ENCODE measurements at places on chromosomes 7 and 10. TPM values are rescaled to one million over a fixed set of nuclear protein-coding genes. Genes with fewer than 3 reads are reported as not detected.
A peak's percentile ranks its signal among the peaks of the same experiment; 100 is the strongest.

DNA sequence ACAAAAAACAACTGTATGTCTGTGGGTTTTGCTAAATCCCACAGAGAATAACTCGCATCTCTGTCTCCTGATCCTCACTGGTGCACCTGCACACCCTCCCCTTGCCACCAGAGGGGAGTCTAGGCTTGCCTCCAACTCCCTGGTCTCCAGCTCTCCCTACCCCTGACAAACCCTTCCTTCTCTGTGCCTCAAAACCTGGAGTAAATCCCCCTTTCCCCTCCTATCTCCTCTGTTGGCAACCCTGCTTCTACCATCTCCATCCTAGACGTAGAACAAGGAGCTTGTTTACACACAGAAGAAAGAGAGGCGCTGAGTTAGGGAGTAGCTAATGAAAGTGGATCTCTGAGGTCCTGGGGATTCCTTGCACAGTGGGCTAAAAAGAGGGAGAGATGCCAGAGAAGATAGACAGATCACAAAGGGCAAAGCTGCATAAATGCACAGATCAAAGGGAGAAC is 6.0 kb downstream of the MBLAC1 start:
- peak; percentile 80 for DNase-seq

DNA sequence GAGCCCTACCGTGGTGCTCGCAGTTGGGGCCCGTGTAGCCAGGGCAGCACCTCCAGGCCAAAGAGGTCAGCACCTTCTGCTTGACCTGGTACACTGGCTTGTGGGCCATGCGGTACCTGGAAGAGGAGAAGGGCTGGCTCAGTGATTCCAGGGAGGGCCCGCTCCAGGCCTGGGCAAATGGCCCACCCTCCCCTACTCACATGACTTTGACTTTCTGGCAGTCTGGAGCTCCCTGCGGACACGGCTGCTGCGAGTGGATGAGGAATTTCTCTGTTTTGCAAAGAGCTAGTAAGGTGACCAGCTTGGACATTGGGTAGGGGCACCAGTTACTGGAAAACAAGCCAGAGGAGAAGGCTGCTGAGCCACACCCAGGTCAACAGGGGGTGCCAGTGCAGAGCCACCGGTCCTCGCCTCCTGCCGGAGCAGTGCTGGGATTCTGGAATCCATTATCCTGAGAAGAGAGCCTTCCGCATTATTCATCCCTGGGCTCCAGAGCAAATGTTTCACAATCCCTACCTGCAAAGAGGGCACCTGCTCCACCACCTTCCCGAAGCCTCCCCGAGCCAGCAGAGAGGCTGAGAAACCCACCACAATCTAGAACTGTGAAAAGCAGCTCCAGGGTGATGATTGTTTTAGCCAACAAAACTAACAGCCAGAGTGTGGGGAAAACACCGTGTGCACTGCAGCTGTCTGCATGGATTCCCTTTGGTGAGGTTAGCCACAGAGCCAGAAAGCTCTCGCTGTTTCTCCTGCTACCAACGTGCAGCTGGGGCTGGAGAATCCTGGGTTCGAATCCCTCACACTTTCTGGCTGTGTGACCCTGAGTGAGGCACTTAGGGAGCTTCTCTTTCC is 11.8 kb downstream of the MMRN2 start:
- no peak for DNase-seq

- DNase-seq, result no peak
Measured at GRCh38 chr10:30637881-30638467, 8.4 kb upstream of the LYZL2 start.

DNA sequence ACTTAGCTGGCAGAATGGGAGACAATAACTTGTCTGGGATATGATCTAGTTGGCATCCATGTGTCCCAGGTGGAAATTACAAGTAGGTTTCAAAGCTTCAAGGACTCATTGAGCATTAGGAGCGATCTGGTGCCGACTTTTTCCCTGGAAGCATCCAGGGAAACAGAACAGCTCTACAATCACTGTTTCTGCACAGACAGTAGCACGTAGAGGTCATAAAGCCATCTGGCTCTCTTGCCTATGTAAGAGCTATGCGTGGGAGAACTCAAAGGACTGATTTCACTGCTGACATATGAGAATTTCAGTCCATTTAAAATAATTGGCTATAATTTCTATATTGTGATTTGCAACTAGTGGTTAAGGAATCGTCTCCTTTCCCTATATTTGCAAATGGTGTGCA is 791.7 kb downstream of the REEP3 start:
- no peak for DNase-seq

DNA sequence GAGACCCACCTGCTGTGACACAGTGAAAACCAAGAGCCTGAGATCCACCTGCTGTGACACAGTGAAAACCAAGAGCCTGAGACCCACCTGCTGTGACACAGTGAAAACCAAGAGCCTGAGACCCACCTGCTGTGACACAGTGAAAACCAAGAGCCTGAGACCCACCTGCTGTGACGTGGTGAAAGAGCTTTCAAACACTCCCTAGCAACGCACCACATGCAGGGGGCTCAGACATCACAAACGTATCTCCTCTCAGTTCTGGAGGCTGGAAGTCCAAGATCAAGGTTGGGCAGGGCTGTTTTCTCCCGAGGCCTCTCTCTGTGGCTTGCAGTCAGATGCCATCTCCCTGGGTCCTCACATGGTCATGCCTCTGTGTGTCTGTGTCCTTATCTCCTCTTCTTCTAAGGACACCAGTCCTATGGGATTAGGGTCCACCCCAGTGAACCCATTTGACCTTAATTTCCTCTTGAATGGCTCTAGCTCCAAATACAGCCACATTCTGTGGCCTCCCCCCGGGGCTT is 43.8 kb downstream of the INSIG1 start:
- no peak for DNase-seq

DNA sequence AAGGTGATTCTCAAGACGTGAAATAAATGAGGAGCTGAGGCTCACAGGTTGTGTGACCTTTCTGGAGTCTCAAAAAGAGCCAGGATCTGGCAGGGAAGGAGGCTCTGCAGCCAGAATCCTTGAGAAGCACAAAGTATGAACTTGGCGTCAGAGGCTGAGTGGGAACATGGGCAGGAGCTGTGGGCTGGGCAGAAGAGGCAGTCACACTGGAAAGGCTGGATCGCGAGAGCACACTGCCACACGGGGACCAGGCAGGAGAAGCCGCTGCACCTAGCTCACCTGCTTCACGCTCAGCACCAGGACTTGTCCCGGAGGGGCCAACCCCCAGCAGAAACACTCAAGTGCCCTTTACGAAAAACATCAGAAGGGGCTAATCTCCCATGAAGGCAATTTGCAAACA is 535.0 kb downstream of the TNS3 start:
- no peak for DNase-seq

DNA sequence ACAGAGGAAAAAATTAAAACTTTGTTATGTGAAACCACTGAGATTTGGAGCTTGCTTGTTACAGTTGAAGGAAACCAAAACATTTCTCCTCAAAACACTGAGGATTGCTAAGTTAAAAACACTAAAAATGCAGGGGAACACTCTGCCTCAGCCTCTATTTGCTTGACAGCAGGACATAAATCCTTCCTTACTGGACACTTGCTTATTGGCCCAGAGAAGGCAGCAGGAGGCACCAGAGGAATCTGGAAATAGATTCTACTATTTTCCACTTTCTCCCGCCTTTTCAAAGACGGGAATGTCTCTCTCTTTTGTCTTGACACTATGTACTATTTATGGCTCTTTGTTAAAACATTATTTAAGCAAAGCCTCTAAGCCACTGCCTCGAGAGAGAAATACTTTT is 67.9 kb downstream of the MTURN start:
- DNase-seq, result no peak

- DNase-seq, result no peak
Measured at GRCh38 chr10:83522881-83523386, 616.4 kb upstream of the GHITM start.

DNA sequence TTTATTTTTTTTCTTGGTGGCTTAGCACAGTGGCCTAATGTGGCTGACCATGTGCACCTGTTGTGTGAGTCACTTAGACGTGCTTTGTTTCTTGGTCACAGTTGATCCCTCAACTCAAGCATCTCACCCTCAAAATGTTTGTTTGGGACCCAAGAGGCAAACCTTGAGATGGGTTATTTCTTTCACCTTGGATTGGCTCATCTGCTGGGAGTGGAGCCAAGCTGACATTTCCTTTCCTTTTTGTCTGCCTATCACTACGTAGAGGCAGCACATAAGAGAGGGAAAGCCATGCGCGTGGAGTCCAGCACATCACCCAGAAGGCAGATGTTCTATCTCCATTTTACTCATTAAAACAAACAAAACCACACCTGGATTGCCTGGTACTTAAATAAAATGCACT is 6.4 kb upstream of the PRKCQ start:
- no peak for DNase-seq

- peak; percentile 65 for DNase-seq
Measured at GRCh38 chr7:35519971-35520809, 174.7 kb downstream of the HERPUD2 start.

- no peak for DNase-seq
Measured at GRCh38 chr10:48993627-48994026, 54.0 kb upstream of the LRRC18 start.

Gene PRTFDC1
- total RNA-seq, result not detected

- DNase-seq, result no peak
Measured at GRCh38 chr10:92800134-92800733, 48.1 kb upstream of the EXOC6 start.

GRCh38 chr10:87519582-87519981 is 14.9 kb downstream of the MINPP1 start:
- no peak for DNase-seq

- DNase-seq, result no peak
Measured at GRCh38 chr7:7699380-7699779, 19.0 kb downstream of the RPA3 start.

DNA sequence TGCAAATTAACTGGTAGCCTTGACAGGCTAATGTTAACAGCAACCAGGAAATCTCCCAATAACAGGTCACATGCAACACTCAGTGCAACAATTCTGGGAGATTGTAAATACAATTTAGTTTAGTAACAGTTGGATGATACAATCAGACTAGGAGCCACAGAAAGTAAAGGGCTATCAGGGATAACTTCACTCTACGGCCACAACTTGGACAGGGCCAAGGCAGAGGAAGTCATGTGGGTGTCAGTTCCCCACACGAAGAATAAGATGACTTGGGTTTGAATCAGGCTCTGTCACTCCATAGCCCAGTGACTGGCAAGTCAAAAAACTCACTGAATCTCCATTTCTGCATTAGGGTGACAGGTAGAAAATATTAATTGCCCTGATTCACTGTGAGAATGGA is 217.3 kb upstream of the CCDC6 start:
- no peak for DNase-seq

DNA sequence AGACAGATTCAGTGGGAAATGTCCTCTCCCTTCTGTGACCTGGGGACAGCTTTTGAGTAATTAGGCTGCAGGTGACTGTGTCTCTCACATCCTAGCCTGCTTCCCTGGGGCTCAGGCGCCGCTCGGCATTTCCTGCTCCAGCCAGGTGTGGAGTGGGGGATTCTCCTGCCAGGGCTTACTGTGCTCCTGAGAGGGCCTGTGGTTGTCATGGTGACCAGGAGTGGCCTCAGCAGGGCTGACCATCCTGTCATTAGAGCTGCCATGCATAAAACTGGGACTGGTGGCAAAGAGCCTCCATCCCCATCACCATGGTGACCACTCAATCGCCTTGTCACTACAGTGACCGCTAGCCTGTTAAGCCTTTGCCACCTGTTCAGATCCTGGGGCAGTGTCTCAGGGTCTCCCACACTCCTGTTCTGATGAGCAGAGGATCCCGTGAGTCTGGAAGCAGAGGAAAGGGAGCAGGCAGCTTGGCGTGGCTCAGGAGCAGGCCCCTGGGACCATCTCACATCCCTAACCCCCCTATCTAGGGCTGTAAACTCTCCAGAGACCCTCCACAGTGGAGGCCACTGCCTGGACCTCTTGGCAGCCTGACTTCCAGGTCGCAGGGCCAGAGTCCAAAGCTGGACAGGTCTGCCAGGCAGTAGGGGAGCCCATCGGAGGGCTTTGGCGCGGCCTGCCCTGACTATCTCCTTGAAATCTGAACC is at the start of gene GCK:
Gene GCK, minus strand, starts transcription at position 154 of the 707 bp plus-strand sequence. CDS start 486 bp downstream, outside the sequence.
- DNase-seq, result no peak

Gene EIF5AL1
- 0.76 TPM for total RNA-seq

GRCh38 chr10:63383141-63383540 is 82.6 kb downstream of the JMJD1C start:
- DNase-seq, result no peak

DNA sequence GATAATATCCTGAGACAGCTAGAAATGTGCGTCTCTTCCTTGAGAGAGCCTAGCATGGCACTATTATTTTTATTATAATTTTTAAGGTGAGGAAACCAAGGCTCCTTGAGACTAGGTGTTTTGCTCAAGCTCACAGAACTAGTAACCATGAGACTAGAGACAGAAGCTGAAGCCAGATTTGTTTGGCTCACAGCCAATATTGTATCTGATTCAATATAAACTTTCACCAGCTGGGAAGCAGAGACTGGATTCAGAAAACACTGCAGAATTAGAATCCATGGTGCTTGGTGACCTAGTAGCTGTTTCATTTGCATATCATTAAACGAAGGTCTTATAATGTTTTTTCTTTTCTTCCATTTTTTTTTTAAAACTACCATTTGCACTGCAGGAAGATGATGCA is 64.4 kb downstream of the DNAJB9 start:
- DNase-seq, result no peak

Gene SLC18A3
- not detected for total RNA-seq

Gene ZNF735
- not detected for total RNA-seq

Gene GRID2IP
- total RNA-seq, result 1.7 TPM

DNA sequence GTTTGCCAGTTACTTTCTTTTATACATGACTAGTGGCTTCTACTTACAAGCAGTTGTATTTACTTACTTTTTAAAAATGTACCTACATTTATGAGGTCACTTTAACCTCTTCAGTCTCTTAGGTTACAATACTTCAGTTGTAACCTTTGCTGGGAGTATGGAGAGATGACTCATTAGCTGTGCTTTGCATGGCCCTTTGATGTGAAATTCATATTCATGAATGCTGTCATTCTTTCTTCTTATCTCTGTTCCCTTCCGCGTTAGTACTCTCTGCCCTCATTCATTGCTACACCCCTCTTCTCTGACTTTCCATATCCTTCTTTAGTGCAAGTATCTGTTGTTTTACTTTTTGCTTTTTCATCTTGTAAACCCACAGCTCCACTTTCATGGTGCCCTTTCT is 164.3 kb downstream of the BMPER start:
- no peak for DNase-seq

DNA sequence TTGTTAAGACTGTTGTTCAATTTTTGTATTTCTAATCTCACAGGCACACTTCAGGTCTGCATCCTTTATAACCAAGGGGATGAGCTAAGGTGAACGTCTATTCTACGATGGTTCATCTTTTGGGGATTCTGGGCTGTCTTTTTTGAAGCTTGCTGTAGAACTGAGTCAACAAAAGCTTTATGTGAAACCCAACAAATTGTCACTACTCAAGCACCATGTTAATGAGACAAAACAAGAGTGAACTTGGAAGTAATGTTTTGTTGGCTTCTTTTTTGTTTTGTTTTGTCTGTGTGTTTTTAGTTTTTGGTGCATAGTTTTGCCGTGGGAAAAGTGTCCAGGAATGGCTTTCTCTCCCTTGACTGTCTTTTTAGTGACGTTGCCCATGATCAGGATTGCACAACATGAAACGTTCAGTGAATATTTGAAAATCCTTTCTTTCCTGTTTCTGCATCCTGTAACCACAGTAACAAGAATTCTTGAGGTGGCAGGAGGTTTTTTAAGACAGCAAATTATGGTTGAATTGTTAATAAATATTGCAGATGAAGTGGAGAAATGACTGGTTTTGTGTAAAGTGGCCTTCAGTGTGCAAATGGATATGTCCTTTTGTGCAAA is 65.6 kb downstream of the WIPF3 start:
- no peak for DNase-seq

All from B cell (primary cell).